ENCODE measurements at places on chromosomes 16 and 17.

- no peak for DNase-seq
These were observed 42.7 kb downstream of the CMIP start for GRCh38 chr16:81487301-81487720.

DNA sequence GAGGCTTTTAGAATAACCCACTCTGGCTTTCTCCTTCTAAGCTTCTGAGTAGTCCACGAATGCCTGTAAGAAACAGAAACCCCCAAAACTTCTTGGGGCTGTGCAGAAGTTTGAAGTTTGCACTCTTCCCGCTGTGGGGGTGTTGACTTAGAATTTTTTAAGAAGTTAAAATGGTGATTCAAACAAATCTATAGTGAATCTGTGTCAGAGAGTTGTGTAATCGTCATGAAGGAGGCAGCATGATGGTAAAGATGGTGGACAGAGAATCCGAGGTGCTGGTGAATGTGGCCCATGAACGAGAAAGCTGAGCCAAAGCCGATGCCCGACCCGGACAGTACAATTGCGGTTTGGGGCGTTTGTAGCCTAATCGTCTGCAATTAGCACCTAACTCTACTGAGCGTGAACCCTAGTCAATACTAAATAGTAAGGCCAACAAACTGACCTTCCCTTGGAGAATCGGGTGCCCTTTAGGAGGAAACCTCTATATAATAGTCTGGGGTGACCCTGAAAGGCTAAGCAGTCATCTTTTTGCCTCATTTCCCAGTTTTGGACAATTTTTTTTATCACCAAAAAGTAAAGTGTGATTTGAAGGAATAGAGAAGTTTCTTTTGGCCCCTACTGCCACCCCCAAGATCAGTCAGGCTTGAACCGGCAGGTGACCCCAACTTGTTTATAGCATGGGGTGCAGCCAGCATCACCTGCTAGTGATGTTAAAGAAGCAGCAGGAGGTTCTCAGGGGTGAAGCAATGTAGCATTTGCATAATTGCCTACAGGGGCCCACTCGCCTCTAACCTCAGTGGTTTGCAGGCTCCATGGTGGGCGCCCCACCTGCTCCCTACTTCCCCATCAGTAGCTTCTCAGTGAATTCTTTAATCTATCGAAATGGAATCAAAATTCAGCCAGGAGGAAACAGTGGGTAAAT lies 11.2 kb downstream of the IRF8 start:
- DNase-seq: no peak

- no peak for DNase-seq
These were observed 1.1 kb upstream of the KPNA2 start for GRCh38 chr17:68034452-68034776.

GRCh38 chr16:89453501-89454321 lies 36.6 kb downstream of the ANKRD11 start:
- peak; percentile 82 for DNase-seq

DNA sequence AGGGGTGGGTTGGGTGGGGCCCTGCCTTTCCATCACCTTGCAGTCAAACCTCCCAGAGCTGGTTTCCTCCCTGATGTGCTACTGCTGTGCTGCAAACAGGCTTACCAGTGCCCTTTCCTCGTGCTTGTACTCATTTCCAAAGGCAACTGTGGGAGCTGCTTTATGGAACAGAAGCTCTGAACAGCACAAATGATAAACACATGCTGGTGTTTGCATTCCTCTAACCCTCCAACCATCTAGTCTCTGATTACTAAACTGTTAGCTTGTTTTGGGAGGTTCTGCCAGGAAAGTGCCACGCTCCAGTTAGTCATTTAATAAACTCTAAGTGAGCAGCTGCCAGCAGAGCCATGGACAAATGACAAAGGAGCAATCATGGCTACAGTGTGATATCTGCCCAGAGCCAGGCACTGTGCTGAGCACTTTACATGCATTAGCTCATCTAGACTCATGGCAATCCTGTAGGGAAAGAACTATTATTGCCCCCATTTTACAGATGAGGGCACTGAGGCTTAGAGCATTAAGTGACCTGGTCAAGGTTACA lies 110.4 kb downstream of the VAT1L start:
- no peak for DNase-seq

- peak; percentile 72 for DNase-seq
These were observed 652 bp upstream of the SLC25A19 start for GRCh38 chr17:75289832-75290337.

DNA sequence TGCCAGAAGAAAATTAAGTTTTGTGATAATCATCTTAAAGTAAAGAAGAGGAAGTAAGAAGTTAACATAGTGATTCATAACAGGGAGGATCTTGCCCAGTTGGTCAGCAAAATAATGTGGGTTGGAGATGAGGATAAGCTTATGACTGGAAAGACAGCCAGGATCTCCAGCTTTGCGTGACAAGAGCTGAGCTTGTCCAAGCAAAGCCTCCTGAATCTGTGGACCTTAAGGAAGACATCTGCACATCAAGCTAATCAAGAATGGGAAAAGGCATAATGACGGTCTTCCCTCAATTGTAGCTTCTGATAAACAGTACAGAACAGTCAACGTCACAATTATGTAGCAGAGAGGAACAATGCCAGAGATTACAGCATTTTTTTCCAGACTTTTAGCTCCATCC lies 744.7 kb upstream of the GOT2 start:
- DNase-seq: no peak

- DNase-seq: no peak
These were observed 13.6 kb downstream of the CHD9 start for GRCh38 chr16:53068423-53068833.

DNA sequence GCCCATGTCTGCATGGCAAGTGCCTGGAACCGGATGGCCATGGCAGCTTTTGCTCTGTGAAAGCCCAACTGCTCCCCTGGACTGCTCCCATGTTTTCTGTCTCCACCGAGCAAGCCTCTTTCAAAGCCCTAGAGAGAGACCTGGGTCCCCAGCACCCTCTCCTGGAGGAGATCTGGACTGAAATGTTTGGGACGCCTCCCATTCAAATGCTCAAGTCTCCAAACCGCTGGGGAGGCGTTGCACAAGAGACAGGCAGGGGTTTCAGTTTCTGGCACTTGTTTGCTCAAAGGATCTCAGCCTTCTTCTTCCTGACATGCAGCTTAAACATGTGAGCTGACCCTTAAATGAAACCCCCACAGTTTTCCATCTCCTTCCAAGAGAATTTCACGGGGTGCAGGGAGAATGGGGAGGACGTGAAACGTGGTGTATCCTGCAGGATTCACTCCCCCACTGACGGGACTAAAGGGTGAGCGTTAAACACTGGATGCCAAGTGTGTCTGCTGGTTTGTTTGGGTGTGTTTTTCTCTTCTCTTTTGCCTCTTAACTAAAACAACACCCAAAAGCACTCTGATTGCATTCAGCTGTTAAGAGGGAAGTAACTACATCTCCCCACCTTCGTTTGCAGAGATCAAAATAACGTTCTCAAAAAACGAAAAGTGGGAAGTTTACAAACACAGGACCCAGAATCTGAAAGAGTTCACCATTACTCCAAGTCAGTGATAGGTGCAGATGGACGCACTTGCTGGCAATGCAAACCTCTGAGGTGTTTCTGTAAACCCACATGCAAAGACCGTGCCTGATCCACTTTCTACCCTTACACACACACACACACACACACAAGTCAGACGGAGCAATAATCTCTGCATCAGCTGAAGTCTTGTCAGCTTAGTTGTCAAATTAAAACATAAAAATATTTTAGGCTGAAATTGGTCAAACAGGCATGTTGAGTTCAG lies 256.9 kb downstream of the C16orf95 start:
- no peak for DNase-seq

DNA sequence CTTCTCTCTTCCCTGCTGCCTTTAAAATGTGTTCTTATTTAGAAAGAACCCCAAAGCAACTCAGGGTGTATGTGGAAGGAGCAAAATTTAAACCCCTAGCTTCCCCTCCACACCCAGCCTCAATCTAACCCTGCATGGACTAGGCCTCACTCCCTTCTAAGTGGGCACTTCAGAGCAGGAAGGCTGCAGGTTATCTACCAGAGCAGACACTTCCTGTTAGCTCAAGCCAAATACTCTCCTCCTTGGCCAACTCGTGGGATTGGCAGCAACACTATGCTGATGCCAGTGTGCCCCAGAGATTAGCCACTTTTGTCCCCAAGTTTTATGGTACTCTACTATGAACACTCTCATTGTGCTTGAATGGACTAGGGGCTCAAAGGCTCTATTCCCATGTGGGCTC lies 35.6 kb downstream of the CCDC42 start:
- DNase-seq: no peak

All from kidney capillary endothelial cell (primary cell).